ENCODE measurements at places on chromosomes 13 and 19.

GRCh38 chr13:90839061-90839460, 508.4 kb upstream of the MIR17HG start:
- DNase-seq, result no peak

DNA sequence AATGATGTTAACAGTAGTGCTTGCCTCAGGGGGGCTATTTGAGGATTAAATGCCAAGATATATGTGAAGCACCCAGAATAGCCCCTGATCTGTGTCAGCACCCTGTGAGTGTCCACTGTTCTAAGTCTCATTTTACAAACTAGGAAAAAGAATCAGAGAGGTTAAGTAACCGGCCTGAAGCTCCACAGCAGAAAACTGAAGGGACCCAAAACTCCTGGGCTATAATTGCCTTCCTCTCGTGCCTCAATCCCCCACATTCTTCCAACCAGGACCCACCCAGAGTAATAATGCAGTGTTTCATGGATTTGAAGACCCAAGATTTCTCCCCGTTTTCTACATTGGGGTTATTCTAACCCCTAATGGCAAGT, 2.3 kb downstream of the PVR start:
- no peak for DNase-seq

- DNase-seq, result no peak
These were observed 18.5 kb downstream of the PTPRS start for GRCh38 chr19:5321851-5322681.

- DNase-seq, result no peak
These were observed 4.4 kb downstream of the BCAM start for GRCh38 chr19:44813070-44813840.

DNA sequence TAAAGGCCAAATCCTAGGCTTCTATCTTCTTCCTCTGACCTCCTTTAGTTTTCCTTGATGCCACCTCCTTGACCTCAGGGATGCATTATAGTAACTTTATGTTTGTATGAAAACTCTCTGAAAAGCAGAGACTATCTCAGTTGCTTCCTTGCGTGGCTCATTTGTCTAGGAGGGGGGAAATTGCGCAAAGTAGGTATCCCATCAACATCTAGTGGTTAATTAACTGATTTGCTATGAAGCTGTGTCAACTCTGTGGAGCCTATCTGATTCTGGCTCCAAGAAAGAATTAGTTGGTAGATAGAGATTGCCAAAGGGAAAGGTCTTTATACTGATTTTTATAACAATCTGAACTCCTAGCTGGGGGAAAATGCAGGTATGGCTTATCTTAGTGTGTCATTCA, 82.1 kb upstream of the FRY start:
- no peak for DNase-seq

- peak; percentile 19 for DNase-seq
These were observed 290.9 kb upstream of the SOX21 start for GRCh38 chr13:95003019-95003813.

DNA sequence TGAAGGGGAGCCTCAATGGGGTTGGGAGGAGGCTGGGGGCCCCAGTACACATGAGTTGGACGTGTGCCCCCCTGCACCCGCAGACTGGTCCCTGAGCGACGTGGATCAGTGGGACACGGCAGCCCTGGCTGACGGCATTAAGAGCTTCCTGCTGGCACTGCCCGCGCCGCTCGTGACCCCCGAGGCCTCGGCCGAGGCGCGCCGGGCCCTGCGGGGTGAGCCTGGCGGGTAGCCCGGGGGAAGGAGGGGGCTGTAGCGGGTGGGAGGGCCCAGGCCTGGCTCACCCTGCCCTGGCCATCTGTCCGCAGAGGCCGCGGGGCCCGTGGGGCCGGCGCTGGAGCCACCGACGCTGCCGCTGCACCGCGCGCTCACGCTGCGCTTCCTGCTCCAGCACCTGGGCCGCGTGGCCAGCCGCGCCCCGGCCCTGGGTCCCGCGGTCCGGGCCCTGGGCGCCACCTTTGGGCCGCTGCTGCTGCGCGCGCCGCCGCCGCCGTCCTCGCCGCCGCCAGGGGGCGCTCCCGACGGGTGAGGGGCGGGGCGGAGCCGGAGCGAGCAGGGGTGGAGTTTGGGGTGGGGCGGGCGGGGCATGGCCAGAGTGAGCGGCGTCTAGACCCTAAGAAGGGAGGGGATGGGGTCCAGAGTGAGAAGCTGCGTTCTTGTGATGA, 8.1 kb downstream of the PIK3R2 start:
- peak; percentile 63 for DNase-seq

DNA sequence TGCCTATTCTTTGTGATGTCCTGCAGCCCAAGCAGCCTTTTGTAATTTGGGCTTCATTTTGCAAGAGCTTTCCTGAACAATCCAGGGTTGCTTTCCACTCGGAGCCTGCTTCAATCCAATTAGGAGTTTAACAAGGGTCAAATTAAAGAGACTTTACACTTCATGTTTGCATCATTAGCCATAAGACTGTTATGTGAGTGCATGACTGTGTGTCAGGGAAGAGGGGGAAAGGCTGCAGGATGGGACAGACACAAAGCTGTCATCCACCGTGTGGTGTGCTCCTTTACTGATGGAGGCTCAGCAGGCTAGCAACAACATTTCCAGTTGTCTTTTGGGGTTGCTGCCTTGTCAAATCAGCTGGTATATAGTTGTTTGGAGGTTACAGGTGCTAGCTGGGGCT, 23.7 kb upstream of the MAB21L1 start:
- no peak for DNase-seq

GRCh38 chr13:48400090-48400694, 12.7 kb downstream of the LPAR6 start:
- DNase-seq, result peak; percentile 39

DNA sequence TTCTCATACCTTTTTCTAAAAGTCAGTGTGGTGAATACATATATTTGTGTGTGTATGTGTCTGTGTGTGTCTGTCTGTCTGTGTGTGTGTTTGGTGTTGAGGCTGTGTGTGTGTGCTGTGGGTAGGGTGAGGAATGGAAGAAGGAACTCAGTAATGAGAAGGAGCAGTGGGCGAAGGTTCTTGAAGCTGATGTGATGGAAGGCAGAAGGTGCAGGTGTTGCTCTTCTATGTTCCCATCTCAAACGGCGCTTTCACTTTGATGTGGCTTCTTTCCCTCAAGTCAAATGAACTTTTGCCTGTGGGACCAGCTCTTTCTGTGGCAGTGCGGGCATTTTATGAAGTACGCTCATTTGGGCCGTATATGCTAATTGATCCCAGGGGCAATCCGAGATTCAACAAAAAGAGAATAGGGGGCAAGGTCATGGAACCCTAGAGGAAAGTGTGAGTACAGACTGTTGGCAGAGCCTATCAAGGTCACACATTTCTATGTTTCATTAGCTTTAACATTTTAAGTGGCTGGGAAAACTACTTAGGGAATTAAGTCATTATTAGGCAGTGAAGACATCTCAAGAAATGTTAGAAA, 15.2 kb downstream of the BIVM start:
- no peak for DNase-seq

GRCh38 chr19:17687141-17687856, 855 bp downstream of the UNC13A start:
- DNase-seq, result no peak

DNA sequence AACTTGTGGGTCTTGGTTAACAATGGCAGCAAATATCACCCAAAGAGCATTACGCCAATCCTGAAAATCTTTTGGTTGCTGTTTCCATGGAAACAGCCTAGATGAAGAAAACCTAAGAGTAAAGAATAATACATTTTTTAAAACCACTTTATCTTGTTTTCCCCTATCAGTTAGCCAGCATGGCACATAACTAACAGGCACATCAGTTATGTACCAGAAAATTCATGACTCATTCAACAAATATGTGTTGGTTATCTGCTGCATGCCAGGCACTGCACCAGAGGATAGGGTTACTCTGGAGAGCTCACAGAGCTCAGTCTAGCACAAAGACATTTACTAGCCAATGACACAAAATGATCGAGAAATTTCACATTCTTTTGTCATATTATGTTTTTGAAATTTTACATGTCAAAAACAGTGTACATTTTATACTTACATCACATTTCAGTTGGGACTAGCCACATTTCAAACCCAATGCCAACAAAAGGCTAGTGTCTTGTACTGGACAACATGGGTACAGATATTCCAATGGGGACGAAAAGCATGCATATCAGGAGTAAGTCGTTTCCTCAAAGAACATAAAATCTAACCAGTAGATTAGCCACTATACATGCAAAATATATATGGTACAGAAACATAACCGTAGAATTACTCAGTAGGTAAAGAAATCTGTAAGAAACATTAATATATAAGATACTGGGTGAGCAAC, 20.3 kb downstream of the LNX2 start:
- peak; percentile 65 for DNase-seq

GRCh38 chr13:50646070-50646469, 197.4 kb downstream of the DLEU7 start:
- DNase-seq, result no peak

DNA sequence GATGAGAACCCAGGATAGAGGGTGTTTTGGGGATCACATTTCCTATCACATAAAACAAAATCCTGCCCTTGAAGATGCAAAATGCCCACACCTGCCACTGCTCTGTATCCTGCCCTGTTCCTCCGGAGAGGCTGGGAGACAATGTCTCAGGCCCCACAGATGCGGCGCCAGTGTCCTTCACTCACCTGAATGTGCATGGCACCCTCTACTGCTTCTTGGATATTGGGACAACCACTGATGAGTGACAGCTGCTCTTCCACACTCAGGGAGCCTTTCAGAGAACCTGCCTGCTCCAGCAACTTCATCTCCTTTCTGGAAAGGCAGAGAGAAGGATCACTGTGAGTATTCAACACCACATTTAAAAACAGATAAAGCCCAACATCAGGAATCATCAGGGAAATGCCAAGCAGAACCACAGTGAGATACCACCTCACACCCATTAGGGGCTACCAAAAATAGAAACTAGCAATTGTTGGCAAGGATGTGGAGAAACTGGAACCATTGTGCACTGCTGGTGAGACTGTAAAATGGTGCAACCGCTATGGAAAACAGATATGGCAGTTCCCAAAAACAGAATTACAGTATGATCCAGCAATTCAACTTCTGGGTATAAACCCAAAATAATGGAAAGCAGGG, 36.4 kb downstream of the CRYL1 start:
- no peak for DNase-seq

- DNase-seq, result no peak
These were observed 336.3 kb downstream of the HS6ST3 start for GRCh38 chr13:96426167-96426566.

DNA sequence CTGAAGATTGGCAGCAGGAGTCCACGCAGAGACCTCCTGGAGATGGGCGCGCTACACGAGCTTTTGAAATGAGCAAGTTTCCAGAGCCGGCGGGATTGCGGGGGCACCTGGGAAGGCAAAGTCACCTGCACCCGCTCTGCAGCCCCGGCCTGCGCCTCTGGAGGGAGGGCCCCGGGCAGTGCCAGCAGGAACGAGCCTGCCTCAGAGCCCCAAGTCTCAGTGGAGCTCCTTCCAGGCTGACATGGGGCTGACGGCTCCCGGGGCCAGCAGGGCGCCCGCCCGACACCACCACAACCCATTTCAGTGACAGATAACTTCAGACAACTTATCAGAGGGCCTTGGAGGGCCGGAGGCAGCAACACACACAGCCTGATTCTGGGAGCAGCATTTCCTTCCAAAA, 45.0 kb downstream of the RASA3 start:
- DNase-seq, result no peak

DNA sequence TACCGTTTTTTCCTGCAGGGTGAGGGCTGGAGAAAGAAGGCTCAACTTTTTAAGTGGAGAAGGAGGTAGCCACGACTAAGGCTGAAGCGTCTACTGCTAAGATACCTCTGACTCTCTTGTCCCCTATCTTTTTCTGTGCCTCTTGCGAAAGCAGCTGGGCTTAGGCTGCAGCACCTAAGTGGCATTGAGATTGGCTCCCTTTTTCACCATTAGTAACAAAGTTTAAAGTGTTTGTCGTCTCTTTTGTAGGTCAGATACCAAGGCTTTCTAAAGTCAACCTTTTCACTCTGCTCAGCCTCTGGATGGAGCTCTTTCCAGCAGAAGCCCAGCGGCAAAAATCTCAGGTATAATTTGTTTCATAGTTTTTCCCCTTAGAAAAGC, 887 bp downstream of the CDADC1 start:
- no peak for DNase-seq

DNA sequence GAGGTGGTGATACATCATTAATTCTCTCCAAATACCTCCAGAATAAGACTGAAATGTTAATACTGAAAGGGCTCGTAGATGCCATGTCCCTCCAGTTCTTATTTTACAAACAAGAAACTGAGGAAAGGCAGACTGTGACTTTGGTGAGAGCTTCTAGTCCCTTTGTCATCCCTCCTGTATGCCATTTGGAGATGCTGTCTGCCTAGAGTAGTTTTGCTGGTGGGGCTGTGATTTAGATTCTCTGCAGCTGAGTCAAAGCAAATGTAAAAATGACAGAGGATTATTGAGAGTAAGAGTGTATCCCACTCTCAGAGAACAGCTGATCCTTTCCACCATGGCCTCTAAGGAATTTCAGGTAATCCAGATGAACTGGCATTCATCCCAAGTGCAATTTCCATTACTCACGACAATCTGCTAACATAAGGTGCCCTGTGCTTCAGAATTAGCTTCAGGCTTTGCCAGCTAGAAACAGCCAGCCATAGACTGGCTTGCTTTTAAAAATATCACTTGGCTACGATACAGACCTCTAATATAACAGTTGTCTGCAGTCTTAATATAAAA, 16.8 kb downstream of the PABPC3 start:
- no peak for DNase-seq

GRCh38 chr19:42280815-42281145, 11.7 kb downstream of the CIC start:
- DNase-seq, result peak; percentile 23

GRCh38 chr19:29400917-29401711, 124.7 kb upstream of the VSTM2B start:
- no peak for DNase-seq

DNA sequence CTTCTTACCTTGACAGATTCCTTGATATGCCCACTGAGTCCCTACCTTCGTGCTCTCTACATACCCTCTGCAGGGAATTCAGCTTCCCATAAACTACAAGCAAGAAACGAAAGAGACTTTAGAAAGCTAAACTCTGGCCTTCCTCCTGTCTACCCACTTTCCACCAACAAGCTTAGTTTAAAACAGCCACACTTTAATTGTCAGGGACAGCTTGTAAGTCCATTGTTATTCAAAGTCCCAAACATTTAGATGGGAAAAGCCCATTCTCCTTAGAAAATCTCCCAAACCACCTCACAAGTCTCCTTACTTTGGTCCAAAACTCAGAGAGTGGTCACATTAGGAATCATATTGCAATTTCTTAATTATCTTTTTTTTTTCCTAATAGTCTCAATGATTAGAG, 2695.8 kb downstream of the PCDH9 start:
- DNase-seq, result no peak

GRCh38 chr13:82681535-82681934, 1200.7 kb downstream of the SLITRK1 start:
- no peak for DNase-seq

Data from fibroblast of villous mesenchyme (primary cell).